Activated CD4-positive, alpha-beta T cell treated with anti-CD3 and anti-CD28 coated beads, Interleukin-10, Interleukin-2, amounts not matched to agents 100 ng/mL and 50 ng/mL, durations not matched to agents 16 hours and 8 hours (primary cell): ENCODE measurements at places on chromosomes 2 and 18.

- DNase-seq = no peak
These were observed 46.3 kb downstream of the PSD4 start for GRCh38 chr2:113219889-113220641.

DNA sequence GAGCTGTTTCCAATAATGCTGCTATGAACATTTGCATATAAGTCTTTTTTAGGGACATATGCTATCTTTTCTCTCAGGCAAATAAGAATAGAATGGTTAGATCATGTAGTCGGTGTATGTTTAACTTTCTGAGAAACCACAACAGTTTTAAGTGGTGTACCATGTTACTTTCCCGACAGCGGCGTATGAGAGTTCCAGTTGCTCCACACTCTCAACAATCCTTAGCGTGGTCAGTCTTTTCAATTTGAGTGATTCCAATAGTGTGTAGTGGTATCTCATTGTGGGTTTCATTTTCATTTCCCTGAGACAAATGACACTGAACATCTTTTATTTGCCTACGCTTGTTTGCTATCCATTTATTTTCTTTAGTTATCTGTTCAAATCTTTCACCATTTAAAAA, 149.5 kb downstream of the ACOXL start:
- DNase-seq = peak; percentile 65

DNA sequence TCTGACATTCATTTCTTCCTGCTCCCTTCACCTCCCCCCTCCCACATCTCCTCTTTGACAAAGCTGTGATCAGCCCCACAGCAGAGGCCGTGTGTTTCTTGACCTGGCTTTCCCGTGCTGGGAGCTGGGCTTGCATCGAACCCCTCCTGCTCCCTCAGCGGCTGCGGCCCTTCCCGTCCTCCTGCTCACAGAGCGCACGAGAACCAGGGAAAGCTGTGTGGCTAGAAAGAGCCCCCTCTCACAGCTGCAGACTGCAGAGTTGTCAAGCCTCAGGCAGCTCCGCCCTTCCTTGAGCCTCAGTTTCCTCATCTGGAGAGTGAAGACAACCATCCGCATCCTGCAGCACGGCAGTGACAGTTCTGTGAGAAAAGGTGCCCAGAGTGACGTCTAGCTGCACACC, 65.7 kb upstream of the GLI2 start:
- DNase-seq = no peak

- DNase-seq = no peak
These were observed 1346.2 kb downstream of the SUCLG1 start for GRCh38 chr2:83112858-83113257.

GRCh38 chr2:213021971-213022899, 129.2 kb downstream of the IKZF2 start:
- DNase-seq = peak; percentile 81
